Diencephalon (tissue), 1 donor: ENCODE measurements at places on chromosomes 6 and 20. TPM values are rescaled to one million over a fixed set of nuclear protein-coding genes. Genes with fewer than 3 reads are reported as not detected.

Gene IP6K3
- total RNA-seq: 0.46 TPM

Gene VSX1
- total RNA-seq: 0.46 TPM

Gene MAP7
- total RNA-seq: 6.9 TPM

Gene SIRPB2
- total RNA-seq: 0.69 TPM

Gene ADGRG6
- total RNA-seq: 9.9 TPM

Gene ALDH8A1
- total RNA-seq: 3.7 TPM

Gene DLL1
- total RNA-seq: 11.3 TPM

Gene FLOT1
- total RNA-seq: 62.5 TPM

Gene C4A
- total RNA-seq: 45.9 TPM

Gene RAB44
- not detected for total RNA-seq

Gene HLA-DPB1
- 8.3 TPM for total RNA-seq

Gene MICB
- 0.69 TPM for total RNA-seq

Gene PGBD1
- total RNA-seq: 17.8 TPM

Gene CLVS2
- total RNA-seq: 43.6 TPM

Gene C20orf202
- 0.46 TPM for total RNA-seq

Gene FAM135A
- 116 TPM for total RNA-seq

Gene SAPCD1
- total RNA-seq: 2.1 TPM

Gene MUC21
- total RNA-seq: not detected

Gene TRAPPC3L
- total RNA-seq: 0.69 TPM

Gene TRIM39
- total RNA-seq: 8.3 TPM

Gene ENPP1
- 3.0 TPM for total RNA-seq

Gene OTOR
- not detected for total RNA-seq

Gene FERMT1
- 3.0 TPM for total RNA-seq

Gene ZBTB46
- total RNA-seq: 20.3 TPM

Gene ZDHHC14
- total RNA-seq: 20.8 TPM

Gene CCR6
- total RNA-seq: not detected

Gene NOX3
- total RNA-seq: not detected

Gene MAFB
- total RNA-seq: 4.2 TPM

Gene SLC35F1
- total RNA-seq: 121 TPM
